ENCODE measurements at places on chromosomes 3 and 15. TPM values are rescaled to one million over a fixed set of nuclear protein-coding genes. Genes with fewer than 3 reads are reported as not detected.
A peak's percentile ranks its signal among the peaks of the same experiment; 100 is the strongest.

- no peak for DNase-seq
Measured at GRCh38 chr3:161082063-161082462, 23.1 kb downstream of the B3GALNT1 start.

MRAS gene
- 7.4 TPM for total RNA-seq

DNA sequence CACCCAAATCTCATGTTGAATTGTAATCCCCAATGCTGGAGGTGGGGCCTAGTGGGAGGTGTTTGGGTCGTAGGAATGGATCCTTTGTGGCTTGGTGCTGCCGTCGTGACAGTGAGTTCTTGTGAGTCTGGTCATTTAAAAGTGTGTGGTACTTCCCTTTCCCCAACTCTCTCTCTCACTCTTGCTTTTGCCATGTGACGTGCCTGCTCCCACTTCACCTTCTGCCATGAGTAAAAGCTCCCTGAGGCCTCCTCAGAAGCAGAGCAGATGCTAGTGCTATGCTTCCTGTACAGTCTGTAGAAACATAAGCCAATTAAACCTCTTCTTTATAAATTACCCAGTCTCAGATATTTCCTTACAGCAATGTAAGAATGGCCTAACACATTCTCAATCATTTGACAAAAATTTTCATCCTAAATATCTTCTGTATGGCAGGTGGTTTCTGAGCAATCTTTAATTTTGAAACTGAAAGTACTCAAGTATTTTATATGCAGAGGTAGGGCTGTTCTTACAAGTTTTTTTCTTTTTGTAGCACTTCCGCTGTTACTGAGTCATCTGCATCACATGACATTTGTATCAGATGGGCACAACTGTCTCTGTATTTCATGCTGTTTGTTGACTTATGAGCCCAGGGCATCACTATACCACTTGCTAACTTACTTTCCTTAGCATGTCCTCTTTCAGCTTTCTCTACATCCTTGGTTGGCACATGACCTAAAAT is 8.8 kb downstream of the RPL39L start:
- DNase-seq: no peak

SUCLG2 gene
- total RNA-seq: 99.6 TPM

PROS1 gene
- total RNA-seq: 25.0 TPM

DNA sequence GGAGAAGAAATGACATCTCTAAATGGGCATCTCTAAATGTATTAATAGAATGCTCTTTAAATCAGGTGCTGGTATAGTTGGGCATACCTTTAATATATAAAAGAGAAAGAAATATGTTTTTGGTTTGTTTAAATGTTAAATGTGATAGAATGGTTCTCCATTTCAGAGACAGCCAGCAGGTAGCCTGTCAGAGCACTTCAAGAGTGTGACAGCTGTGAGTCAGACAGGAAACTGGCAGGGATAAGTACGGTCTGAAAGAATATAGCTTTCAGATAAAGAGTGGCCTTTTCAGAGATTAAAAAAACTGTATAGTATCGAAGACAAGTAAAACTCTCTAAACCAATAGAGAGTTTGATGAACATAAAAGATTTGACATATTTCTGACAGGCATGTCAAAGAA is 654.1 kb downstream of the IGSF11 start:
- DNase-seq: no peak

DNA sequence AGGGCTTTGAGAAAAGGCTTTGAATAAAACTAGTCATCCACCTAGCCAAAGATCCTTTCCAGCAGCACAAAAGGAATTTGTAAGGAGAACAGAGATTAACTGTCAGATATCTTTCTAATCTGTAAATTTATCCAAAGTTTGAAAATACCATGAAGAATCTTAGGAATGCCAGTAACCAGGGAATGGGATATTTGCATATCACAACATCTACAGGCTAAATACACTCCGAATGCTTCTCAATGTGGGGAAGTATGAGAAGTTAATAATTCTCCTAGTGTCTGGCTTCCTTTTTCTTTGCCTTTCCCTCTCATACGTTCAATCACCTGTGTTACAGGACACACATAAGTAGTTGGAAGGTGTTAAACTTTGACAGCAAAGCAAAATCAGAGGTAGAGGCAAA is 7.8 kb downstream of the ANAPC13 start:
- no peak for DNase-seq

DNA sequence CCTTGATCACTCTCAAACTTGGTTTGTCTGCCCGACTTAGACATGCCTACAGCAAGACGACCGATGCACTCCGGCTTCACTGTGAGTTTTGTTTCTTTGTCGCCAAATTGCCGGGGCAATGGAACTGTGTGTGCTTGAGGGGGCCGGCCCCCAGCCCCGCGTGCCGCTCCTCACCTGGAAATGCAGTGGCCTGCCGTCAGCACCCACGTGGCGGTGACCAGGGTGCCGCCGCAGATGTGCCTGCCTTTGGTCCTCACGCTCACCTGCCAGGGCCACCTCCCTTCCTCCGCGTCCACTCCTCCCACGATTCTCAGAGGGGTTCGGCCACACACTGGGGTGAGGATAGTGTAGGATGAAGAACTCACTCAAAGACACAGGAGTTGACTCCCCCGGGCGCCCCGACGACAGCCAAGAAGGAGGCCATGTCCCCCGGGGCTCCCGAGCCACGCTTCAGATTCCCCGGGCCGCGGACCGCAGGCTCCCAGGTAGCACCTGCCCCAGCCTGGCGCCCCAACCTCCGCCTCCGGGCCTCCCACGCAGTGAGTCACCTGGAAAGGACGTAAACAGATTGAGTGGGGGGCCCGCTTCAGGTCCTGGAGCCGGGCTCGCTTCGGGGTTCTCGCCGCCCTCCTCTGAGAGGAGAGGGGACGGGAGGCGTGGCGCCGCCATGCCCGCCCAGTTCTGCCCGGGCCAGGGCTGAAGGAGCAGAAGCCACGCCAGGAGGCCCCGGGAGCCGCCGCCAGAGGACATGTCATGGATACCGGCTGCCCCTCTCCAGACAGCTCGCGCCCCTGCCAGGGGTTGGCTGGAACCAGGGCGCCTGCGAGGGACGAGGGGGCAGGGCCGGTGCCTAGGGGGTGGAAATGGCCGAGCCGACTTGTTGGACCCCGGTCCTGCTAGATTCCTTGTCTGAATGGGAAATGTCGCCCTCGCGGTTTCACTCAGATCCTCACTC is 29.6 kb downstream of the MYL3 start:
- DNase-seq: no peak

COL8A1 gene
- total RNA-seq: 5.3 TPM

DNA sequence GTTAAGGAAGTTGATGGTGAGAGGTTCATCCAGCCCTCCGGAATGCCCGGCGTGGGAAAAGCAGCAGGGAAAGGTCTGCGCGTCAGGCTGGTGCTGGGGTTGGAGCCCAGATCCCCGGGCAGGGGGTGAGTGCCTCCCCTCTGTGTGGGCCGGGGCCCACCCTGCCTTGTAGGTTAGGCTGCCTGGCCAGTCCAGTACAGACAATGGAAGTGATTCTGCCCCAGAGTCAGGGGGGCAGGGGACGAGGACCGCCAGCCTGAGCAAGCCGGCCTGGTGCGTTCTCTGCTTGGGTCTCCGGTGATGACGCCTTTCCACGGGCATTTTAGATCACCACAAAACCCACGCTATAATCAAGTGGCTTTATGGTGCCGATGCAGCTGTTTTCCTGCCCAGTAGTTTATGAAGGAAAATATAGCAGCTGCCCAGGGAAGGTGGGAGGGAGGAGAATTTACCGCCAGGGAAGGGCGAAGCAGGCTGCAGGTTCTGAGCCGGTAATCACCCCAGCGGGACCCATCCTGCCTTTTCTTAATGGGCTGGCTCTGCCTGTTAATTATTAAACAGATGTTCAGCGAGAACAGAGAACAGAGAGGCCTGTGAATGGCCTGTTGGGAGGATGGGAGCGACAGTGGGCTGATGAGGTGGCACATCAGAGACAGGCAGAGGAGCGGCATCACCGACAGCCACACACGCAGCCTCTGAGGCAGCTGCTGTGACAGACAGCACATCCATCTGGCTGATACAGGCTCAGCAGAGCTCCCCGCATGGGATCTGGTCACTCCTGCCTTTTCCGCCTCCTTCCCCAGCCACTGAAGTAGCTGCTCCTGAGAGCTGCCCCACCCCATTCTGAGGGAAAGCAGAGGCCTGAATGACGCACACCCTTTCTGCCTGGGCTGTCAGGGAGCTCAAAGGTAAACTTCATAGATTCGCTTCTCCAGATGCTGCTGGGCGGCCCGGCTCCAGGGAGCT is 35.2 kb downstream of the BDH1 start:
- peak; percentile 88 for DNase-seq

GRCh38 chr3:156218353-156218744 is 98.0 kb downstream of the KCNAB1 start:
- no peak for DNase-seq

PRR23B gene
- total RNA-seq: not detected

THSD4 gene
- total RNA-seq: 59.5 TPM

SPINK8 gene
- not detected for total RNA-seq

All from Peyer's patch (tissue), 4 donors.